ENCODE measurements at places on chromosomes 12 and 14.

DNA sequence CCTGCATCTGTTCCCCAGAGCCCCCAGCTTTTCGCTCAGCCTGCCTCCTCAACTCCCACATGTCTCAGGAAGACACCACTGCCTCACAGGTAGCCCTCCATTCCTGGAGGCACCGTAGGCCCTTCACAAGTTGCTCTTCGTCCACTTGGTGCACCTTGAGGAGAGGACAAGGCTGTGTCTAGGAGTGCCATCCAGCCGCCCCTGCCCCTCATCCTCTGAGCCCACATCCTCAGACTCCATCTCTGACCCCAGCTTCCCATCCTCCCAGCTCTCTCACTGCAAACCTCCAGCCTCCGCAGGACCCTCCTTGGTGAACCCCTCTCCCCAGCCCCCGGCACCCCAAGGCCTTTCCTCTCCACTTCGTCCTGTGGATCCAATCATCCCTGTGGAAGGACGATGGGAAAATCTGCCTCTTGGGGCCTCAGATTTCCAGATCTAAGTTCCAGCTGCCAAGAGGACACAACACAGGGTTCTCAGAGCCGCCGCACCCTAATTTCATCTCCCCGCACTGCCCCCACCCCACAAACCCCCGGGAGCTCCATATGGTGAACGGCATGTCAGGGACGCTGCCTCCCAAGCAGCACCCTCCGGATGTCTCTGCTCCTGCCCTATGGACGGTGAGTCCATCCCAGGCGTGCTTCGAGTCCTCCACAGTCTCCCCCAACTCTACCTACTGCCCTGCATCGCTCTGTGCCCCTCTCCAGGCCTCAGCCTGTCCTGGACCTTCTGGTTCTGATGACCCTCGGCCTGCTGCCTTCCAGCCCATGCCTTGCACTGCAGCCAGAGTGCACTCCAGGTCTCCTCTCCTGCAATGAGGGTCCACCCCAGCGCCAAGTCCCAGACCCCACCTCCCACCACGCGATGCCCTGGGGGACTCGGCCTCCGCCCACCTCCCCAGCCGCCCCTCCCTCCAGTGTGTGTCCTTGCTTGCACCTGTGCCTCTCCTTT lies 314.1 kb upstream of the DIO3 start:
- no peak for DNase-seq

GRCh38 chr12:119940897-119941296 lies 48.1 kb upstream of the BICDL1 start:
- DNase-seq, result no peak

GRCh38 chr12:123748161-123748560 lies 13.9 kb upstream of the DNAH10 start:
- no peak for DNase-seq

GRCh38 chr12:69331909-69332684 lies 16.1 kb upstream of the LYZ start:
- DNase-seq, result no peak

DNA sequence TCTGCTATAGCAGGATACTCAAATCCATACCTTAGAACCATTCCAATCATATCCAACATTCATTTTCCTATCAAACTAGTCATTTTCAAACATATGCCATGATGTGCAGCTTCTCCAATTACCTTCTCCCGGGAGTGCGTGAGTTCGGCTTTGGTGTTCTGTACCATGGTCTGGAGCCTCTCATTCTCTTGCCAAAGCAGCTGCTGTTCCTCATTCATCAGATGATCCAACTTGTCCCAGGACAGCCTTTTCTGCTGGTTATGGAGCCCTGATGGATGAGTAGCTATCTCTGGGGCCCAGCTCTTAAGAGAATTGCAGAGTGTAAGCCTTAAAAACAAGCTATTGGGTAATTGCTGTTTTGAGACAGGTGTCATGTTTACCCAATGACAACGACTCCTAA lies 71.1 kb upstream of the SAV1 start:
- no peak for DNase-seq

GRCh38 chr12:94650143-94651056 lies at the start of gene TMCC3:
Gene TMCC3 (minus strand): TSS chr12:94650557. CDS start chr12:94650430, 127 bp downstream.
- no peak for DNase-seq

DNA sequence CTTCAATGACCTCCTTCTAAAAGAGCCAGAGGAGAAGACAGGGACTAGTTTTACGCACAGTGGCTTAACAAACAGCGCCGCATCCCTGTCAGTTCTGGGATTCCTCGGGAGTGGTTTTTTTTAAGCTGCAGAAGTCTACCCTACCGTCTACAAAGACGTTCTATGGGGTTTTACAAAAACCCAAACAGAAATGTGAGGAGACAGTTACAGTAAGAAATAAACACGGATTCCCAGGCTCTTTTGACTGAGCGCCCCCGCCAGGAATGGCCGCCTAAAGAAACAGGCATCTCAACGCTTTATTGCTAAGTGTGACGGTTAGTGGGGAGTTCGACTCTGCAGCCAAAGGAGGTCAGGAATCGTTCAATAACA lies 484 bp downstream of the ALKBH1 start:
- peak; percentile 44 for DNase-seq

DNA sequence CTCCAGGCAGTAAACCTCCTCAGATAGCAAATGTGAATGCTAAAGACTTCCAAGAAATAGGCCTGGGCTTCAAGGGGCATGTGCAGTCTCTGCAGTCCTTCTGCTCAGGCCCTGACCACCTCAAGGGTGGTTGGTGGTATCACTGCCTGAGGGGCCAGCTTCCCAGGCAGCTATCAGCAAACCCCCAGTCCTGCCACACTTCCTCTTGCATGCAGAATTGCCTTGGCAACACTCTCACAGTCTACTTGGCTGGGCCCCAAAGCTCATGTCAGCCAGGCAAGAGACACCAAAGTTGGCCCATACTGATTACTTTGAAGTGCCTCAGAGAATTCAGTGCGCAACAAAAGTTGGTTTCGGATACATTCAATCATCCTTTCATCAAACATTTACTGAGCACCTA lies 3.5 kb upstream of the ASB8 start:
- peak; percentile 20 for DNase-seq

- no peak for DNase-seq
Observed at GRCh38 chr12:95625012-95625411, 73.7 kb upstream of the USP44 start.

GRCh38 chr14:61153914-61154545 lies 127.1 kb downstream of the TMEM30B start:
- DNase-seq, result no peak

DNA sequence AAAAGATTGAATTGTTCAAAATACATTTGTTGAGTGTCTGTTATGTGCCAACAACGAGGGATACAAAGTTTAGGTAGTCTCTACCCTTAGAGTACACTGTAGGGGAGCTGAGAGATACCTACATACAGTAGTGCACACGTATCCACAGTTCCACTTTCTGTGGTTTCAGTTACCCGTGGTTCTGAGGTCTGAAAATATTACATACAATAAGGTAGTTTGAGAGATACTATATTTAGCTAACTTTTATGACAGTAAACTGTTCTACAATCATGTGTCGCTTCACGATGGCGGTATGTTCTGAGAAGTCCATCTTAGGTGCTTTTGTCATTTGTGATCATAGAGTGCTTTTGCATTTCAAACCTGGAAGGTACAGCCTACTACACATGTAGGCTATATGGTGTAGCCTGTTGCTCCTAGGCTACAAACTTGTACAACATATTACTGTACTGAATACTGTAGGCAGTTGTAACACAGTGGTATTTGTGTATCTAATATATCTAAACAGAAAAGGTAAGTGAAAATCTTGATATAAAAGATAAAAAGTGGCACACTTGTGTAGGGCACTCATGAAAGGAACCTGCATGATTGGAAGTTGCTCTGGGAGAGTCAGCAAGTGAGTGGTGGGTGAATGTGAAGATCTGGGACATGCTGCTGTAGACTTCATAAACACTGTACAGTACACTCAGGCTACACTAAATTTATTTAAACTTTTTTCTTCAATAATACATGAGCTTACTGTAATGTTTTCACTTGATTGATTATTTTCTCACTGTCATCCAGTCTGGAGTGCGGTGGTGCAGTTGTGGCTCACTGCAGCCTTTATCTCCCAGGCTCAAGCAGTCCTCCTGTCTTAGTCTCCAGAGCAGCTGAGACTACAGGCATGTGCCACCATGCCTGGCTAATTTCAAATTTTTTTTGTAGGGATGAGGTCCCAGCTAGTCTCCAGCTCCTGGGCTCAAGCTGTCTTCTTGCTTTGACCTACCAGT lies 4.0 kb downstream of the CPSF6 start:
- DNase-seq, result peak; percentile 39

DNA sequence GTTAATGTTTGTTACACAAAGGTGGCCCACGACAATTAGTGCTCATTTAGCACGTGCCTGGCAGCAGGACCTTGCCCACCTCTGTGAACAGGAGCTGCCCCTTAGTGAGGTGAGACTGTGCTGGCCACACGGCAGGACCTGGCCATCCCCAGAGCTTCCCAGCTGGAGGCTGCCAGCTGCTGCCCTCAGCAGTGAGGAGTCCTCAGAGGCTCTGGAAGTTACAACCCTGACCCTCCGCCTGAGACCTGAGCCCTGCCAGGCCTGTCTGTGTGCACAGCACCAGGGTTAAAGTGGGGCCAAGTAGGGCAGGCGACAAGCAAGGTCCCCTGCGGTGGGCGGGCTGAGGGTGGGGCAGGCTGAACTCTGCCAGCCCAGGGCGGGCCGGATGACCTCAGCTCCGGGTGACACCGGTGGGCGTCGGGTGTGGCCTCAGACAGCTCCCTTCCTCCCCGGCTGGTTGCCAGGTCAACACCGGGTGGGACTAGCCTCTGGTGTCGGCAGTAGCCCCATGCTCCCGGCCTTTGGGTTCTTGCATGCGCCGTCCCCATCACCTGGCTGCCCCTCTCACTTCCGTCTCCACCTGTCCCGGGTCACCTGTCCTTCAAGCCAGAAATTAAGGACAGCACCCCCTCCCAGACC lies 9.2 kb upstream of the LBHD2 start:
- DNase-seq, result no peak

DNA sequence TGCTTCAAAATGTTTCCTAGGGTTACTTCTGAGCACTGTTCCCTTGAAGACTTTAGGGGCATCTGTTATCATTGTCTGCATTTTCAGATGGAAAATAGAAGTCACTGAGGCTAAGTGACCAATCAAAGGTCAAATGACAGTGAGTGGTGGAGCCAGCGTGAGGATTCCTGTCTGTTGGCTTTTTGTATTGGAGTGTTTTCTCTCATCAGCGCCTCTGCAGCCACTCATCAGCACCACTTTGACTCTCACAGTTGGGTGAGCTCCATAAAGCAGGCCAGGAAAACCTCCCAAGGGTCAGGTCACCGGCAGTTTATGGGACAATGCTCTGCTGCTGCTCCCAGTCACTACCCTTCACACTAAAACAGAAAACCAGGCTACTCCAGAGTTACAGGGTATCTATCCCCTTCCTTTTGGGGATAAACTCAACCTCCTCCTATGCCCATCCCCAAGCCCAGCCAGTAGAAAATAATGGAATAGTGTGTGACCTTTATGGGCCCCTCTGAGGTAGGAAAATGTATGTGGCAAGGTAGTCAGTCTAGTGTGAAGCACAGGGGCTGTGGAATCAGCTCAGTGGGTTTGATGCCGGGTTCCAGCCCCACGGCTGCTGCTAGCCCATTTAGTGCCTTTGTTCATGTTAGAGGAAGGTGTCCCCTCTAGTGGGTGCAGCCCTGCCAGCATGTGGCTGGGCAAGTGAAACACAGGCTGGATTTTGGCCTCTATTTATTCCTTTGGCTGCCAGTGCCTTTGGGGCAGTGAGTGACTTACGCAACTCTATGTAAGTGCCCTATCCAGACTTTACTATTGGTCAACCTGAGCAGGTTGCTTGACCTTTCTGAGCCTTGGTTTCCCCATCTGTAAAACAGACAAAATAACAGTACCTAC lies 133.8 kb upstream of the CPM start:
- DNase-seq, result no peak

DNA sequence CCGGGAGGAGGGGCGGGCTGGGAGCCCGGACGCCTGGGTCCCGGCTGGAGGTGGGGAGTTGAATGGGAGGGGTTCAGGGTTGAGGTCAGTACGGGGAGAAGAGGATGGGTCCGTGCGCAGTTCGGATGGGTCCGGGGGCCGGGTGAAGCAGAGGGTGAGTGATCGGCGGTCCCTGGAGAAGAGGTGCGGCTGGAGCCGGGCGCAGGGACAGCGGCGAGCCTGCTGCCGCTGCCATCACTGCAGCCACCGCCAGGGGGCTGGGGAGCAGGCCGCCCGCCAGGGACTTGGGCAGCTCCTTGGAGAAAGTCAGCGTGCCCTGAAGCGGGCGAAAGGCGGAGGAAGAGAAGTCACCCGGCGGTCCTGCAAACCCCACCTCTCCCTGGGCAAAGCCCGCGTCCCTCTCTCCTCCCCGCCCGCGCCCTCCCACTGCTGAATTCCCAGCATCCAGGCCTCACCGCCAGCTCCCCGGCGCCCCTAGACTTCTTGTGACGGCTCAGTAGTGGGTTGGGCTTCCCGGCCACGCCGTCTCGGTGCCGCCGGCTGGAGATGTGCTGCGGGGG lies 6.0 kb upstream of the GPR84 start:
- no peak for DNase-seq

- peak; percentile 77 for DNase-seq
Observed at GRCh38 chr14:91417120-91417982, at the start of gene CCDC88C. Gene CCDC88C (minus strand): TSS chr14:91417820. CDS start chr14:91417690, 130 bp downstream.

DNA sequence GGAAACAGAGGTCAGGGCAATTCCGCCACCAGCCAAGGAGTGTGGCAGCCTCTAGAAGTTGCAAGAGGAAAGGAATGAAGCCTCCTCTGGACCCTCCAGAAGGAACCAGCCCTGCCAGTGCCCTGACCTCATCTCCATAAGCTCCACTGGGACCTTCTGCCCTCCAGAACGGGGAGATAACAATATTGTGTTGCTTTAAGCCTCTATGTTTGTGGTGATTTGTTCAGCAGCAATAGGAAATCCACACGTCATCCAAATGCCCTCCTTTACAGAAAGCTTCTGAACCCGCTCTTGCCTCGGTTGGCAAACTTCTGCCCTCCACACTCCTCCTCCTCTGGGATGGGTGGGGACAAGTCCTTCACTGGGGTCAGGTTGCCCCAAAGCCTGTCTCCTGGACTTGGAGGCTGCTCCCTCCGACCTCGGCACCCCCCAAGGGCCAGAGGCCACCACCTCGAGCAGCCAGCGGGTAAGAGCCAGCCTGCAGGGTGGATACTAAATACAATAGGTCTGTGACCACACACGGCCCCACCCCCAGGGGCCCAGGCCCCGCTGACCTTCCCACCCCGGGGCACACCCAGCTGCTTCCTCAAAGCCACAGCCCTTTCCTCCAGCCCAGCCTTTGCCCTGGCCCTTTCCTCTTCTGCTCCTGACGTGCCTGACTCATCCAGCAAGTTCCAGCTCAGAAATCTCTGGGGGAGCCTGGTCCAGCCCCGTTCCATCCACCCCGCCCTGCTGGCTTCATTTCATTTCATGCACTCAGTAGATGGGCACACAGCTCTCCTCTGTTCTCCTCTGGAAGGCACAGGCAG lies 58.7 kb upstream of the NCOR2 start:
- no peak for DNase-seq

DNA sequence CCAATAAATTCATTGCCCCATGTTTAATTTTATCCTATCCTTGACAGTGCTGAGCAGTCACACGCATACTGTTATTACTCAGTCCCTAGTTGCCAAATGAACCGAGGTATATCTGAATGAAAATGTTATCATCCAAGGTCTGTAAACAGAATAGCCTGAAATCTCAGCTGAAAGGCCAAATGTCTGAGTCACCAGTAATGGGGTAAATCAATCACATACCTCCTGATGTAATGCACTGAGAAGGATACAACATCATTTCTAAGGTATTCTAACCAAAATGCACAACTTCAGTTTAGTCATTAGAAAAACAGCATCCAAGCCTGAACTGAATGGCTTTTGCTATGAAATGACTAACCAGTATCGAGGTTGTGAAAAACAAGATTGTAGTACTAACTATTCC lies 228.6 kb downstream of the DPF3 start:
- DNase-seq, result no peak

Data from NAMALWA (cell line).